ENCODE measurements at places on chromosomes 5 and 9.

DNA sequence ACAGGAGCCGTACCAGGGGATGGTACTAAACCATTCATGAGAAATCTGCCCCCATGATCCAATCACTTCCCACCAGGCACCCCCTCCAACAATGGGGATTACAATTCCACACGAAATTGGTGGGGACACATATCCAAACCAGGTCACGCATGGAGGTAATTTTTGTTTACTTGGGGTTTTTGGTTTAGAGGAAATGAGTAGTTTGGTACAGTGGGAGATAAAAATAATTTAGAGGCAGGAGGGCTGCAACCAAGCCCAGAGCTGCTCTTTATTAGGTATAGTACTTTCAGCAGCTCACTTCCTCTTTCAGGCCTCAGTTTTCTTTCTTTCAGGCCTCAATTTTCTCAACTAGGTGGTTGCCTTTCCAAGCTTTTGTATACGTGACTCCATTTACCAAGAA, 23.2 kb downstream of the PRUNE2 start:
- DNase-seq, result no peak

- DNase-seq, result no peak
Observed at GRCh38 chr5:167104351-167104750, 1187.1 kb upstream of the WWC1 start.

GRCh38 chr9:113597390-113598241, 134.1 kb downstream of the RGS3 start:
- no peak for DNase-seq

DNA sequence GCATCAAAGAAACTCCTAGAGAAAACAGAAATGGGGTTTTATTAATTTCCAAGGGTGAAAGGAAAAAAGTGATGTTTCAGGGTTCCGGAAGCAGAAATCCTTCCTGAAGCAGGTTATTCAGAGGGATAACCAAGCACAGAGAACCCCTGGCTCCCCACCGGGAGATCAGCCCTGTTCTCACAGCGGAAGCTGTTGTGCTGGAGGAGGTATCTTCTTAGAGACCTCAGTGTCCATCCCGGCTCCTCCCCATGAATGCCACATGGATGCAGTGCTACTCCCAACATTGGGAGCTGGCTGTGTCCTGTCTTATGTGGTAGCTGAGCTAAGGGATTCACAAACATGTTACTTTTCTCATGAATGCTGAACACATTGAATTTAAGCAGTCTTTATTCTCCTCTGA, 80.9 kb upstream of the IRX2 start:
- DNase-seq, result no peak

GRCh38 chr5:113373426-113373825, 61.4 kb downstream of the TSSK1B start:
- DNase-seq, result no peak

GRCh38 chr5:143495821-143496275, 92.4 kb upstream of the NR3C1 start:
- no peak for DNase-seq

GRCh38 chr9:69582018-69582417, 90.2 kb downstream of the APBA1 start:
- no peak for DNase-seq

DNA sequence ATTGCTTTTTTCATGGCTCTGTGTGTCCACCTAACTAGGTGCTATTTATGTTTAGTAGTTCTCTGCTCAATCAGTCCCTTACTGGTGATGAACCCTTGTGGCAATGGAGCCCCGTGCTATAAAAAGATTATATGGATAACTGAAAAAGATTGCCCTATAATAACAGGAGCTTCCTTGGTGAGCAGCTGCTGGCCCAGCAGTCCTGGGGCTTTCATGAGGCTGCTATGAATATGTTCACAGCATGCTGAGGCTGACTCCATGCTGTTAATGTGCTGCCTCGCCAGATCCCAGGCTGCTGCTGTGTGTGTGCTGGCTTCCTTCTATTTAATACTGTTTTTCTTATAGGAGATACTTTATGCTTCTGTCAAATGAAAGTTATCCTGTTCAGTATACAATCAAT, 357.5 kb downstream of the TAF11L14 start:
- DNase-seq, result no peak

- no peak for DNase-seq
Observed at GRCh38 chr5:7377761-7378160, 18.2 kb upstream of the ADCY2 start.

- no peak for DNase-seq
Observed at GRCh38 chr5:69288688-69289087, 43.9 kb downstream of the CCDC125 start.

- DNase-seq, result no peak
Observed at GRCh38 chr5:62581836-62582597, 3.4 kb downstream of the LRRC70 start.

GRCh38 chr5:8825139-8825757, 720.6 kb downstream of the SEMA5A start:
- no peak for DNase-seq

DNA sequence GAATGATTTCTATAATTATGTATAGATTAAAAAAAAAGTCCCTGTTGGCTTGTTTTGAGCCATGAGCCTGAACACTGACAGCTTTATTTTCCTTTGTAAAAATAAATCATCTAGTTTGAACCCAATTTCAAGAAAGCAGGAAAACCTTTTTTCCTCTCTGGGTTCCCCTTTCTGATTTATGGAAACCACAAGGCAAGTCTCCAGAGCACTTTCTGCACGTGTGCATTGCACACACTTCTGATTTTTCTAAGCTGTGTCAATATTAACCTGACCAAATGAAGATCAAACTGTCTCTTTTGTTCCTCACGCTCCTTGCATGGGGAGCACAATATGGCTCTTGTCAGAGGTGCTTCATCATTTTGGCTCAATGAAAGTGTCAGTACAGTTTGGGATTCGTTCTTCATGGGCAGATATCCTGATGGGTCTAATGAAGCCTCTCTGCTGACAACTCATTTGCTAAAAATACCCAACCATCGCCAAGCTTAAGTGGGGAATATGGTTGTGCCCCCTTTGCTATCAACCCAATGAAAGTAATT, 39.2 kb upstream of the PCA3 start:
- no peak for DNase-seq

DNA sequence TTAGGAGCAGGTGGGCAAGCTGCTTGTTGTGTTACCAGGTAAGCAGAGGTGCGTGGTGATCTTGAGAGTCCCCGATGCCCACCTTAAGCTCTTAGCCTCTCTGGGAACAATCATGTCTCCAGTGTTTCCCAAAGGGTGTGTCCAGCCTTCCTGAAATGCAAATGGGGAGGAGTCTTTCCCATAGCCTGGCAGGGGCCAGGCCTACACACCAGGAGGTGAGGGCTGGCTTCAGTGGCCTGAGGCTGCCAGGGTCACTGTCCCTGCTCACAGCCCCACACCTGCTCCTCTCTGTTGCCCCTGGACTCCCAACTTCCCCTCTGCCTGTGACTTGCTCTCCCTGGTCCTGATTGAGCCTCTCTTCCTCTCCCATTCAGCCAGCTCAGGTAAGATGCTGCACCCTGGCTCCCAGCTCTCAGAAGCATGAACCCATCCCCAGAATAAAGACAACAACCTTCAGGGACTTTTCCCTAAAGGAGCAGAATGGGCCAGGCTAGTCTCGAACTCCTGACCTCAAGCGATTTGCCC, 65.7 kb upstream of the PHYKPL start:
- no peak for DNase-seq

- DNase-seq, result no peak
Observed at GRCh38 chr5:14439087-14439871, 142.3 kb upstream of the OTULINL start.

- no peak for DNase-seq
Observed at GRCh38 chr5:138024117-138024516, 8.8 kb downstream of the FAM13B start.

DNA sequence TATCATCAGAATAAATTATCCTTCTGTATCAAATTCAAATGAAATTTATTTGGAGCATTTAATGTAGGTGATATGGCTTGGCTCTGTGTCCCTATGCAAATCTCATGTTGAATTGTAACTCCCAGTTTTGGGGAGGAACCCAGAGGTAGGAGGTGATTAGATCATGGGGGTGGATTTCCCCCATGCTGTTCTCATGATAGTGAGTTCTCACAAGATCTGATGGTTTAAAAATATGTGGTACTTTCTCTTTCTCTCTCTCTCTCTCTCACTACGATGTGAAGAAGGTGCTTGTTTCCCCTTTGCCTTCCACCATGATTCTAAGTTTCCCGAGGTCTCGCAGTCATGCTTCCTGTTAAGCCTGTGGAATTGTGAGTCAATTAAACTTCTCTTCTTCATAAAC, 678.4 kb upstream of the RGMB start:
- no peak for DNase-seq

GRCh38 chr9:108655818-108656217, 200.0 kb downstream of the ACTL7B start:
- DNase-seq, result no peak

DNA sequence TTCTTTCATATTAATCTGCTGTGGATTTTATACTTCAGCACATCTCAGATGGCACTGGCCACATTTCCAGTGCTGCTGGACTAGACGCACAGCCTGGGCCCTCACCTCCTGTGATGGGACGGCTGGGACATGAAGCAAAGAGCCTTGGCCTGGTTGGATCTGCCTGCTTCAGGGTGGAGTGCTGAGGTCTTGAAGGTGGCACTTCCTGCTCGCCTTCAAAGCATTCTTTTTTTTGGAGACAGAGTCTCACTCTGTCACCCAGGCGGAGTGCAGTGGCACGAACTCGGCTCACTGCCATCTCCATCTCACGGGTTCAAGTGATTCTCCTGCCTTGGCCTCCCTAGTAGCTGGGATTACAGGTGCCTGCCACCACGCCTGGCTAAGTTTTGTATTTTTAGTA, 73.1 kb downstream of the RAPGEF1 start:
- no peak for DNase-seq

- DNase-seq, result no peak
Observed at GRCh38 chr9:88026118-88026479, 51.8 kb upstream of the CDK20 start.

DNA sequence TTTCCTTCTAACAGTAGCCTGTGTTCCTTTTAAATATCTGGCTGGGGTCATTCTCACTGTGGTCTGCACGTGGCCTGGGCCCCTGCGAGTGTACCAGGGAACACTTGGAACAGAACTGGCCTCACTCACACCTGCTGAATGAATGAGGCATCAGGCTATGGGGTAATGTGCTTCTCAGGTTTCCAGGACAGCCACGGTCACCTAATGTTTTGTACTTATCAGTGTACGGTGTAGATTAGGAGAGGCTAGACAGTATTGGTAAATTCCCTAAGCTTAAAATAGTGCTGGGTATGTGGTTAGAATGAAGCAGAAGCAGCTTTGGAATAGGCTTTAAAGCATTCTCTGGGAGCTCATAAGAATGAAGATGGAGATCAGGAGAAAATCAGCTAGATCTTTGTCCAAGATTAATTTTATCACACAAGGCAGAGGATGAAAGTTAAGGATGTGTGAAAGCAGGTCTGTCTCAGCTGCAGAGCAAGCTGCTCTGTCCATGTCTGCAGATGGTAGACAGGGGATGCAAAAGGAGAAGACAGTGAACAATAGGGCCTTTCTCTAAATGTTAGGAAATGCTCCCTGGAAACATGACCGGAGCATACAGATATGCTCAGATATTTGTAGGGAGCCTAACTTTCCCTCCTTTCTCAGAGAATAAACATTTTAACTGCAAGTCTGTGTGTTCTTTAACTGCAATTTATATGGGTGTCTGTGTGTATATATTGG, 267.5 kb downstream of the NR3C1 start:
- no peak for DNase-seq

DNA sequence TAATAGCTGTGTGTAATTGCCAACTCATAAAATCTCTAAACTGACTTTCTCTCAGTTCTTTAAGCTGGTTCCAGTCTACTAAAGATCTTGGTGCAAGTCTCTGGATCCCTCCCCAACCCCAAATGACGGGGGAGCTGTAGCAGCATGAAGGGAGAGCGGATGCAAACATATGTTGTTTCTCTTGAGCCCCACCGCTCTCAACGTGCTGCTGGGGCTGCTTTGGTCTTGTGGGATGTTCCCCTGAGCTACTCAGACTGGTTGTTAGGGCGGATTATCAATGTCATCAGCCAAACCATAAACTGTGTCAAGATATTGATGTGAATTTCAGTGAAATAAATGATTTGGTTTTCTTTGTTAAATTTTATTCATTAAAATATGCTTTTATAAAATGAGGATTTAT, 40.9 kb upstream of the APC start:
- no peak for DNase-seq

- DNase-seq, result no peak
Observed at GRCh38 chr9:129602598-129603415, 18.1 kb downstream of the C9orf50 start.

- DNase-seq, result no peak
Observed at GRCh38 chr5:75823811-75824210, 106.6 kb upstream of the POC5 start.

GRCh38 chr5:8848366-8848765, 697.5 kb downstream of the SEMA5A start:
- no peak for DNase-seq

- no peak for DNase-seq
Observed at GRCh38 chr5:176916337-176916736, 17.2 kb upstream of the HK3 start.

DNA sequence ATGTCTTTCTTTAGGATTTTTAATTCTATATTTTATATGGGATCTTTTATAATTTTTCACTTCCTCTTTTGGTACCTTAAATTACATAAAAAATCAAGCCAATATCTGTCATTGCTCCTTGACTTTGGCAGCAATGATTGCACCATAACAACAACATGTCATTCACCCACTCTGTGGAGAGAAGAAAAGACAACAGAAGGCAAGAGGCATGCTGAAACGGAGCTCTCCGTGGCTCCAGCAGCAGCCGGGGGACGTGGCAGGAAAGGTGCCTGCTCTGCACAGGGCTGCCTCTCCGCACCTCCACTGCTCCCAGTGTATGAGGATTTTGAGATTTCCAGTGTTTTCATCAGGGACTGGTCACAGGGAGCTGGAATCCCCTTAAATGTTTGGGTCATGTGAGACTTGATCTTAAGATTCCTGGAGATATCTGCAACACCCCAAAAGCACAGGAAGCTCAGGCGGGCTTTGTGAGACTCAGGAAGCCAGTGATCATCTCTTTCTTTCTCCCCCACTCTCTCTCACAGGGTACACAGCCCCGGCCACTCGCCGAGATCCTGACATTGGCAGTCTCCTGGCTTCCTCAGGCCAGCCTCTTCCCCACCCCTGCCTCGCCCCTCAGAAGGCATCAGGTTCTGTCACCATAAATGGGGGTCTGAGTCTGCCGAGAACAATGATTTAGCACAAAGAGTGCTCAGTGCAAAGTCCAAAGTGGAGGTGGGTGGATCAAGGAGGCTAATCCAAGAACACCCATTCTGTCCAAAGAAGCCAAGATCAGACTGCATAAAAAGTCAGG, 74.6 kb downstream of the ACTL7B start:
- no peak for DNase-seq

- no peak for DNase-seq
Observed at GRCh38 chr9:124766815-124767554, 4.1 kb downstream of the NR6A1 start.

- DNase-seq, result no peak
Observed at GRCh38 chr9:136051453-136051836, 43.6 kb downstream of the NACC2 start.

DNA sequence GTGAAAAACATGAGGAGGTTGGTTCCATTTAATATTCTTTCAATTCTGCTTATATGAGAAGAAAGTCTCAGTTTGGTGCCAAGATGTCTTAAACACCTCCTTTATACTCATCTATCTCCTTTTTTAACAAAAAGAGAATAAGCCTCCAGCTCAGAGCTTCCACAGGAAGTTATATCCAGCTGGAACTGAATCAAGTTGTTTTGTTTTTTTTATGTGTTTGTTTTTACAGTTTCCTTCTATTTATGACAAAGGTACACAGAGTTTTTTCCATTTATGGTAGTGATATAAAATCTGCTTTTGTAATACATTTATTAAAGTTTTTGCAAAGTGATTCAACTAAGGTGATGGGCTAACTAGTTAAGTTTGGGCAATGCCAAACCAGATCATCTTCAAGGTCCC, 10.4 kb downstream of the SPARC start:
- DNase-seq, result no peak

- DNase-seq, result no peak
Observed at GRCh38 chr5:101976933-101977332, 319.2 kb downstream of the SLCO4C1 start.

All from stimulated activated CD8-positive, alpha-beta memory T cell treated with anti-CD3 and anti-CD28 coated beads, Interleukin-15, amount 100 ng/mL, for 1 hour (primary cell).